ENCODE measurements at places on chromosomes 7 and 10. TPM values are rescaled to one million over a fixed set of nuclear protein-coding genes. Genes with fewer than 3 reads are reported as not detected.

DNA sequence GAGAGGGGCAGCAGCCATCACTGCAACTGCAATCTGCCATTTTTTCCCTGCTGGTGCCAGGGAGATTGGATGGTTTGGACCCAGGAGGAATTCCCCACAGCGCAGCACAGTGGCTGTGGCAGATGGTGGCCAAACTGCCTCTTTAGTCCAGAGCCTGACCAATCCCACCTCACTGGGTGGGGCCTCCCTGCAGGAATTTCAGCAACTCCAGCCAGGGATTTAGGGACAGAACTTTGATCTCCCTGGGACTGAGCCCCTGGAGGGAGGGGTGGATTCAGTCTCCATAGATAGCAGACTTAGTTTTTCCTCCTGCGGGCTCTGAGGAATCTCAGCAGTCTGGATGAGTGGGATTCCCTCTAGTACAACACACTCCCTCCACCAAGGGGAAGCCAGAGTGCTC lies 179.7 kb upstream of the WDR11 start:
- no peak overlapping the region for H3K4me3 ChIP-seq
- H3K27me3 ChIP-seq: peaks cover 7% of the 10 kb centered on the region
- H3K27ac ChIP-seq: no peak overlapping the region
- H3K36me3 ChIP-seq: no peaks in the 10 kb centered on the region

DNA sequence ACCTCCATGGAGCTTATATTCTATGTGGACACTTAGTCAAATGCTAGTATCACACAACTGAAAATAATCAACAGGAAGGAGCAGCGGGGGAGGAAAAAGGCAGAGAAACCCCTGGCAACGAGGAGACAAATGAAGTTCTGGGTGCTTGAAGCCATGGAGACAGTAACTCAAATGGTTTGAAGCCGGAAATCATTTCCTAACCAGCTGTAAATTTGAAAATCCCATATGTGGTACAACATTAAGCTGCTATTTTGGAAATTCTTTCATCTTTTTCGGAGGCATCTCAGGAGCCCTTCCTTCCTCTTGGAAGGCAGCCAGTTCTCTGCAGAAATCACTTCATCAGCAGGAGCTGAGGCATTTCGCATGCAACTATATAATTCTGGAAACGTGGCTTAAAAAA lies 91.4 kb downstream of the PPP1R3C start:
- H3K36me3 ChIP-seq: peaks cover 6% of the 10 kb centered on the region
- no peak for DNase-seq
- H3K4me1 ChIP-seq: no peaks in the 10 kb centered on the region
- peaks cover 30% of the 10 kb centered on the region for H3K27me3 ChIP-seq
- H3K4me3 ChIP-seq: no peak overlapping the region
- H3K27ac ChIP-seq: no peak overlapping the region

DNA sequence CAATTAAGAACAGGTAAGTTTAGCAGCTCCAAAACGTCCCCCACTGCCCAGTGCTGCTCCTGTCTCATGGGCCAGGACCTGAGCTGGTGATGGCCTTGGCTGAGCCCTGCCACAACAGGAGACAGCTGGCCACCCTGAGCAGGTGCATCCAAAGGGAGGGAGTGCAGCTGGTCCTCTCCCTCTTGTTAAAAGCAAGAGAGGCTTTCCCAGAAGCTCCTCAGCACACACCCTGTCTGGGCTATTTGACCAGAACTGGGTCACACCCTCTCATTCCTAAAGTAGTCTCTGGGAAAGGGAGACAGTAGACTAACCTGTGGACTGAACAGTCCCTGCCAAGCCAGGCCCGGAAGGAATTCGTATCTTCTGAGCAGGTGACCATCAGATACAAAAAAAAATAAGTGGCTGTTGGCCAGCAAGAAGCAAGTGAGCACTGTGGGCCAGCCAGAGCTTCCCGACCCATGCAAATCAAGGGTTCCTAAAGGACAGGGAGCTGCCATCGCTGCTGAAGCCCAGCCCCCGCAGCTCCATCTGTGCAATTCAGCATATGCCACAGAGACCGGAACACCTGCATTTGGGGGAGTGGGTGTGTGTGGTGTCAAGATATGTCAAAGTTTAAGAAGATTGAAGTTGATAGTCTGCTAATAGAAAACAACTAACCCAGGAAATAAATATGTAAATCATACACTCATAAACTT lies 2.1 kb upstream of the TMEM72 start:
- no peak overlapping the region for H3K4me3 ChIP-seq
- H3K27me3 ChIP-seq: no peaks in the 10 kb centered on the region
- peaks cover 7% of the 10 kb centered on the region for H3K4me1 ChIP-seq
- no peak overlapping the region for H3K27ac ChIP-seq

DNA sequence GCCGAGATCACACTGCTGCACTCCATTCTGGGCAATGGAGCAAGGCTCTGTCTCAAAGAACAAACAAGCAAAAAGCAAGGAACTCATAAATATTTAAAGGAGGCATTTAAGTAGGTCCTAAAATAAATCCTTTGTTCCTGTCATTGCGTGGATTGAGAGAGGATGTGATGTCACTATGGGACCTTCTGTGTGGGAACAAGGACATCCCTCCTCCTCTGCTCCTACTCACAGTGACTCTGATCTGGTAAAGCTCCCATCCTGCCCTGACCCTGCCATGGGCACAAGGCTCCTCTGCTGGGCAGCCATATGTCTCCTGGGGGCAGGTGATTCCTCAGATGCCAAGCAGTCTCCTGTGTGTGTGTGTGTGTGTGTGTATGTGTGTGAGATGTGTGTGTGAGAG lies 74.1 kb upstream of the PRSS58 start:
- peaks cover 18% of the 10 kb centered on the region for H3K4me1 ChIP-seq
- no peak overlapping the region for H3K27ac ChIP-seq
- no peaks in the 10 kb centered on the region for H3K36me3 ChIP-seq
- DNase-seq: no peak
- H3K4me3 ChIP-seq: no peak overlapping the region

DNA sequence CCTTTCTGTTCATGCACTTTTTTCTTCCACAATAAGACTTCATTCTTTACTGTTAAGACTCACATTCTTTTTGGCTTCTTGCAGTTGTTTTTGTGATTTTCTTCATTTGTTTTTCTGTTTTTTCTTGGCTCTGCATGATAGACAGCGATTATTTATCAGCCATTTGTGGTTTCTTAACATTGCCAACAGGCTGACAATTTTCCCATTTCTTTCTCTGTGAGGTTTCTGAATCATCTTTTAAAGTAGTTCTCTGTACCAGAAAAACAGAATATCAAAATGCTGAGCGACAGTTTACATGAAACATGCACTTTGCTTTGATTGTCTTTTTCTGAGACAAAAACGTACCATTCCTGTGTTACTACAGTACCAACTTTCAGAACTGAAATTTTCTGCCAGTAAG lies 334.2 kb upstream of the MAGI2 start:
- H3K4me1 ChIP-seq: no peaks in the 10 kb centered on the region
- no peak overlapping the region for H3K27ac ChIP-seq
- H3K36me3 ChIP-seq: no peaks in the 10 kb centered on the region
- no peaks in the 10 kb centered on the region for H3K27me3 ChIP-seq
- H3K4me3 ChIP-seq: no peak overlapping the region

- no peaks in the 10 kb centered on the region for H3K27me3 ChIP-seq
- peaks cover 28% of the 10 kb centered on the region for H3K4me1 ChIP-seq
- peak overlapping the region; percentile 13 for H3K4me3 ChIP-seq
- peak overlapping the region; percentile 29 for H3K27ac ChIP-seq
Measured at GRCh38 chr10:113961182-113962031, 82.3 kb upstream of the ADRB1 start.

DNA sequence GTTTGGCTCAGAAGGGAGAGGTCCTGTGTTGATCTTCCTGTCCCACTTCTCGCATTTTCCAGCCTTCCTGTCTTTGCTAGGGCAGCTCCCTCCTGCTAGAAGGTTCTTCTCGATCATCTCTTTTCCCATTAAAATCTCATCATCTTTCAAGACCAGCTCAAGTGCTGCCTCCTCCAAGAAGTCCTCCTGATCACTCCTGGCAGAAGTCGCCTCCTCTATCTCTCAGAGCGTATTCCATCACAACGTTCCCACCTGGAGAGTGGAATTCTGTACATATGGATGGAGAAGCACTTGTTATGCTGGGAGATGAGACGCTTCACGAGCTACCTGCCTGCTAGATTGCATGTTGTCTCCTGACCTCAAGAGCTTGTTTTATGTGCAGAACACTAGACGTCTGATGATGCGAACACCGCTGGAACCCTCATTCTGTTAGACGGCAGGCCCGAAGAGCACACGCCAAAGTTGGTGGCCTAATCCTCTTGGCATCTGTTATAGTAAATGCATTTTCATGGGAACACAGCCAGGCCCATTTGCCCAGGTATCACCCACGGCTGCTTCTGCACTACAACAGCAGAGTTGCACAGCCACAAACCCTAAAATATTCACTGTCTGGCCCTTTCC lies 68.0 kb upstream of the INSIG1 start:
- no peak overlapping the region for H3K27ac ChIP-seq
- H3K4me1 ChIP-seq: no peaks in the 10 kb centered on the region
- no peak for DNase-seq
- H3K27me3 ChIP-seq: peaks cover 16% of the 10 kb centered on the region
- no peaks in the 10 kb centered on the region for H3K36me3 ChIP-seq
- no peak overlapping the region for H3K4me3 ChIP-seq

DNA sequence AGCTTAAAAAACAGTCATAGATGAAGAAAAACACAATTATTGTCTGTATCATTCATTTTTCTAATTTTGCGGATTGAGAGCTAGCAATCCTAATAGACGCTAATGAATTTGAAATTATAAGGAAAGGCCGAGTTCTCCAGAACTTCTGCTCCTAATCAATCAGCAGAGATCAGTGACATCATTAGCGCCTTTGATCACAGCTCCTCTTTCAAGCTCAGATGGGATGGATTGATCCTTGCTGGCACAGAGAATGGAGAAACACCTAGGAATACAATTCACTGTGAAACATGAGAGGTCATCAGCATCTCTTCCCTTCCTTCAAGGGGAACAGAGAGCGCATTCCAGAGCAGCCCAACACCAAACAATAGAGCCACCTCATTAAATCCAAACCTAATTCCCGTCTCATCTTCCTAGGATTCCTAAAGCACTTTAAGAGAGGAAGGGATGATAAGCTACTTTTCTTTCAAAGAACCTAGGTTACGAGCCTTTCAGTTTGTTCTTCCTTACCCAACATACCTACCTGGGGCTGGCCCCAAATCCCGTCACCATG lies 24.4 kb downstream of the GLI3 start:
- peaks cover 11% of the 10 kb centered on the region for H3K27me3 ChIP-seq
- H3K4me3 ChIP-seq: no peak overlapping the region
- H3K4me1 ChIP-seq: no peaks in the 10 kb centered on the region
- no peak overlapping the region for H3K27ac ChIP-seq
- DNase-seq: no peak

- no peak overlapping the region for H3K4me3 ChIP-seq
- H3K4me1 ChIP-seq: no peaks in the 10 kb centered on the region
- H3K27ac ChIP-seq: no peak overlapping the region
- H3K27me3 ChIP-seq: peaks cover 57% of the 10 kb centered on the region
- no peak for DNase-seq
Measured at GRCh38 chr7:25809441-25809840, 342.6 kb upstream of the NFE2L3 start.

DNA sequence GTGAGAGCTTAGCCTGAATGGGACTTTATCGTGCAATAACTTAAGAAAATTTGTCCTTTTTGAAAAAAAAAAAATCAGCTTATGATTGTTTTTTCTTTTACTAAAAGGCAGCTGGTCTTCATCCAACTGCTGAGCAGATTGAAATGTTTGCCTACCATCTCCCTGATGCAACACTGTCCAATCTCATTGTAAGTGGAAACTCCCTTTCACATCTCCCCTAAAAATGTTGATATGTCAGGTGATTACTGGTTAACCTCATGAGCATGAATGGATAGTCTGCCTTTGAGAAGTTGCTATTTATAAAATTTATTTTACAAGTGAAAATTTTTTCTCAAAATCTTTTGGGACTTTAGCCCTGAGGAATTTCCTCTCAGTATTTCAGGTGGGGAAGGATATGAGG lies 17.8 kb upstream of the HKDC1 start:
- DNase-seq: no peak
- no peak overlapping the region for H3K27ac ChIP-seq
- H3K36me3 ChIP-seq: peaks cover 6% of the 10 kb centered on the region
- H3K4me1 ChIP-seq: no peaks in the 10 kb centered on the region
- no peaks in the 10 kb centered on the region for H3K27me3 ChIP-seq

GRCh38 chr10:74794531-74794930 lies 31.9 kb upstream of the KAT6B start:
- peaks cover 14% of the 10 kb centered on the region for H3K4me1 ChIP-seq
- H3K36me3 ChIP-seq: no peaks in the 10 kb centered on the region
- H3K27me3 ChIP-seq: peaks cover 11% of the 10 kb centered on the region
- no peak overlapping the region for H3K4me3 ChIP-seq
- H3K27ac ChIP-seq: no peak overlapping the region

DNA sequence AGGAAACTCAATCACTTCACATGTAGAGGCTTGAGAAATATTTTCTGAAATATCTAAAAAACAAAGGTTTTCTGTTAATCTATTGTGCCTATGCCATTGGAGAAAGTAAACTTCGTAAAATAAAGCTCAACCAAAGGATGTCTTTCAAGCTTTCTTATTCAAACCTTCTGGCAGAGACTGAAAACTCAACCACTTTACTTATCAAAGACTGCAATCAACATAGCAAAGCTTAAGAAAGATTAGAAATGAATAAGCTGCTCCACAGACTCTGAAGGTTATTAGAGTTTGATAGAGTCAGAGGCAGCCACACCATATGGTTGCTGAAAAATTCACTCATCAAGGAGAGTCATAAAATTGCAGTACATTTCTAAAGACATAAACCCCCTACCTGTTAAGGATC lies 245.8 kb upstream of the MEOX2 start:
- H3K27ac ChIP-seq: peak overlapping the region; percentile 89
- H3K4me1 ChIP-seq: no peaks in the 10 kb centered on the region
- no peaks in the 10 kb centered on the region for H3K36me3 ChIP-seq
- H3K4me3 ChIP-seq: no peak overlapping the region
- no peak for DNase-seq

- peak overlapping the region; percentile 88 for H3K27ac ChIP-seq
- H3K4me3 ChIP-seq: peak overlapping the region; percentile 67
- H3K4me1 ChIP-seq: peaks cover 76% of the 10 kb centered on the region
- no peaks in the 10 kb centered on the region for H3K27me3 ChIP-seq
- peak; percentile 29 for DNase-seq
- peaks cover 14% of the 10 kb centered on the region for H3K36me3 ChIP-seq
Measured at GRCh38 chr10:124079864-124080263, 13.5 kb downstream of the CHST15 start.

DNA sequence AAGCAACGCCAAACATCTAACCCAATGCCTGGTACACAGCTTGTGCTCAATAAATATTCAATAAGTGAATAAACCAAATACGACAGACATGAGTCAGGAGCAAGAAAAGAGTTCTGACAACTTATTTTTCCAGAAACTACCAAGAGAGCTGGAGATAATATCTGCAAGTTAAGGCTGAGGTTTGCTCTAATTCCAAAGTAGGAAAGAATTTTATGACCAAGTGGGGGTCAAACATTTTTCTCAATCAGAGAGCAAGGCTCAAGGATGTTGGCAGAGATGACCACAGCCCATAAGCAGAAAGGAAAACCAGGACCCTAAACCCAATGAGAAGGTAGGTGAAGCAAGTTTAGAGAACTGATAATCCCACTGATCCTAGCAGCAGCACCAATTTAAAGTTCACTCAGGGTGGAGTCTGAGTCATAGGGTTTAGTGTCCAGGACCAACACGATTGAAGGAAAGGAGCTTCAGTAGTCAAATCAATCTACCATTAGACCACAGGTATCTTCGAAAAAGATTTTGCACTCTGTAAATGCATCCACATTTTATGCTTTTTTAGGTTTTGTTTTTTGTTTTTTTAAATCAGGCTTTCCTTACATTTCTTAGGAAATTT lies 49.3 kb upstream of the KCNIP2 start:
- H3K27me3 ChIP-seq: no peaks in the 10 kb centered on the region
- H3K4me1 ChIP-seq: peaks cover 39% of the 10 kb centered on the region
- no peaks in the 10 kb centered on the region for H3K36me3 ChIP-seq

Gene DHX32
- polyA plus RNA-seq: 16.4 TPM

Gene MACROH2A2
- not detected for polyA plus RNA-seq

Gene DNAH11
- polyA plus RNA-seq: 0.40 TPM

Gene CUL1
- 58.9 TPM for polyA plus RNA-seq

Gene SH2B2
- 15.8 TPM for polyA plus RNA-seq

Gene ZNF488
- polyA plus RNA-seq: not detected

Gene ACTR3C
- 7.6 TPM for polyA plus RNA-seq

Gene CHST3
- not detected for polyA plus RNA-seq

Data from naive B cell (primary cell).